Stimulated activated naive CD4-positive, alpha-beta T cell (primary cell): ENCODE measurements at places on chromosomes 12 and 14.

DNA sequence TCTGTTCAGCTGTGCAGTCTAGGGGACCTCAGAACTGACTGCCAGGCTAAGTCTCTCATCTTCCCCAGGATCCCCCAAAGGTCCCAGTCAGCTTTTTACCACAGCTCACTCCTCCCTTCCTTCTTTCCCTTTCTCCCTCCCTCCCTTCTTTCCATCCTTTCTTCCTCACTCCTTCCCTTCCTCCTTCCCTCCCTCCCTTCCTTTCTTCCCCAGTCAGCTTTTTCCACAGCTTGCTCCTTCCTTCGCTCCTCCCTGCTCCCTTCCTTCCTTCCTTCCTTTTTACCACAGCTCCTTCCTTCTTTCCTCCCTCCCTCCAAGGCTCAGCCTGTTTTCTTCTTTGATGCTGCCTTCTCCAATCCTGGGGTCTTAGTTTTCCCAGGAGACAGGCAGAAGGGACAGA, 39.2 kb downstream of the ATG14 start:
- no peak for DNase-seq

- peak; percentile 43 for DNase-seq
Observed at GRCh38 chr12:9736936-9737705, 4.2 kb upstream of the CLECL1 start.

- DNase-seq, result no peak
Observed at GRCh38 chr12:70049596-70050360, 193.5 kb upstream of the CNOT2 start.

DNA sequence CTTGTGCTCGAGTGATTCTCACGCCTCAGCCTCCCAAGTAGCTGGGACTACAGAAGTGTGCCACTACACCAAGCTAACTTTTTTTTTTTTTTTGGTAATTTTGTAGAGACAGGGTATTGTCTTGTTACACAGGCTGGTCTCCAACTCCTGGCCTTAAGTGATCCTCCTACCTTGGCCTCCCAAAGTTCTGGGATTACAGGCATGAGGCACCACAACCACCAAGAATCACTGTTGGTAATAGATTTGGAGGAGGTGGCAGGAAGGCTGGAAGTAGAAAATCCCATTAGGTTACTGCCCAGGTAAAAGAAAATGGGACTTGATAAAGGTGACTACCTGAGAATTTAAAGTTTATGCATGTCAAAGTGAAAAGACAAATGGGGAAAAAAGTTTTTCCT, 1.4 kb upstream of the CDCA4 start:
- no peak for DNase-seq

DNA sequence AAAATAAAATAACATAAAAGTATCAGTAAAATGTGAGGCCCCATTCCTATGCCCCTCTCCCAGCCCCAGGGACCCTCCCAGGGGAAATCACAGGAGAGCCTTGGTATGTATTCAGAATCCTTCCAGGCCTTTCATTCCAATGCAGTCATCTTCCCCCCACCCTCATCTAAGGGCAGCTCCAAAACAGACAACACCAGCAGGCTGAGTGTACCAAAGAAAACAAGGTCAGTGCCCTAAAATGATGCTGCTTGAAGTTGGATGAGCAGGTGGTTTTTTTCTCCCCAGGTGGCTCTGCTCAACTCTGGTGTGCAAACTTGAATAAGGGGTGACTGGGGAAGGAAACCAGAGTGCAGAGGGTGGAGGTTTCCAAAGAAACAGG, 56.2 kb downstream of the TSPAN9 start:
- DNase-seq, result no peak

GRCh38 chr12:124666722-124667259, 99.4 kb upstream of the NCOR2 start:
- no peak for DNase-seq

GRCh38 chr12:67535176-67535575, 113.4 kb upstream of the DYRK2 start:
- no peak for DNase-seq

GRCh38 chr12:109463756-109464155, 13.3 kb downstream of the KCTD10 start:
- DNase-seq, result no peak

GRCh38 chr14:104118006-104118844, 20.2 kb upstream of the KIF26A start:
- no peak for DNase-seq

GRCh38 chr12:700016-700415, 36.8 kb upstream of the NINJ2 start:
- no peak for DNase-seq

- no peak for DNase-seq
Observed at GRCh38 chr12:121894633-121895032, 6.0 kb downstream of the PSMD9 start.

GRCh38 chr12:90741611-90742010, 213.4 kb downstream of the CCER1 start:
- no peak for DNase-seq

- no peak for DNase-seq
Observed at GRCh38 chr12:106345746-106346145, 11.8 kb upstream of the POLR3B start.

GRCh38 chr14:61518403-61518802, 176.9 kb upstream of the HIF1A start:
- no peak for DNase-seq

DNA sequence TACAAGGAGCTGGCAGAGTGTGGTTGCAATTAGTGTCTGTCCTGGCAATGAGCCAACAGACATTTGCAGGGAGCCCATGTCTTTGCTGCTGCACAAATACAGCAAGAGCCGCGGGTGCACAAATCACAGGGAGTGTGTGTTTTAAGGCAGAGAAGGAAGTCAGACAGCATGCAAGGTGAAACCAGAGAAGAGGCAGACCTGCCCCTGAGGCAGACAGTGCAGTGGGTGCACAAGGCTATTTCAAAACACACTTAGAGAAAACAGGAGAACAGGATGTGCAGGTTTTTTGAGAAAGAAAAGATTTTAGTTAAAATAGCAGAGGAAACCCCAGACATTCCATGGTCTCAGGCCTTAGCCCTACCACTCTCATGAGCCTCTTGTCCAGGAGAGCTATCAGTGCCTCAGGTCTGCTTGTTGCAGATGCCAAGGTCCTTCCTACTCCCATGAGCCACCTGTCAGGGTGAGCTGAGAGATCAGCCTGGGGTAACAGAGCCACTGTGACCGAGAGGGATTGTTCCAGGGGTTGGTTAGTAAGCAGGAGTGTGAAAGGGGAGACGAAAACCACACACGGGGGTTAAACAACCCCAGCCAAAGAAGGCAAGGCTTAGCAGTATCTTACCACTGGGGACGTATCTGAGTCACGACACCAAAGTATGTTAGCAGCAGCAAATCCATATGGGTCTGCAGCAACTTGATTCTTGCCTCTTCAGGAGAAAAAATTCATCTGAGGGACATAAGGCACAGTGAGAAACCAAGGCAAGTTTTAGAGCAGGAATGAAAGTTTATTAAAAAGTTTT, 78.1 kb downstream of the C14orf132 start:
- DNase-seq, result peak; percentile 47

- DNase-seq, result no peak
Observed at GRCh38 chr14:91058042-91058581, 2.3 kb downstream of the RPS6KA5 start.

- DNase-seq, result no peak
Observed at GRCh38 chr12:53719649-53720048, 7.6 kb downstream of the CALCOCO1 start.
